ENCODE measurements at places on chromosomes 4 and X. TPM values are rescaled to one million over a fixed set of nuclear protein-coding genes. Genes with fewer than 3 reads are reported as not detected.

DNA sequence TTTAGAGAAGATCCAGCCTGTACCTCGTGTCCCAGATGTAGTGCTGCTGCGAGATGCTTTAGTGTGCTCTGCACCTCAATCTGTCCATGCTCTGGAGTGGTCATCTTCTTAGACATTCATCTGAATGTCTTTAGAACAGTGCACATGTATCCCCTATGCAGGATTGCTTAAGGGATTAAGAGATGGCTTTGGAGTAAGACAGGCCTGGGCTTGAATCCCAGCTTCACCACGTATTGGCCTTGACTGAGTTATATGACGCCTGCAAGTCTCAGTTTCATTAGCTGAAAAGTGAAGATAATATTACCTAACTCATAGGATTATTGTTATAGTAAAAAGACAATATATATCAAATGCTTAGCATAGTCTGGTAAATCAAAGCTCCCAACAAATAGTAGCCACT is 98.3 kb downstream of the NFKB1 start:
- no peak for DNase-seq

DNA sequence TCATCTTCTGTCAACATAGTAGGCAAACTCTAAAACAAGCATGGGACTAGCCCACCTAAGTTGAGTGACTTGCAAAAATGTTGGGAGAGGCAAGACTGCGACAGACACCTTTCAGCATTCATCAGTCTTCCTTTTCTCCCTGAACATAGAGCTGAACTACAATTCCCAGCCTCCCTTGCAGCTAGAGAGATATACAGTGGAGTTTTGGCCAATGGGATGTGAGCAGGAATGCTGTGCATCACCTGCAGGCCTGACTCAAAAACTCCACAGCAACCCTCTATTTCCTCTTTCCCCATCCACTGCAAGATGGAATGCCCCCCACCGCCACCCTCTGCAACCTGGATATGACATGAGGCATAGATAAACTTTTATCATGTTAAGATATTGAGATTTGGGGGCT is 66.5 kb downstream of the PDHA1 start:
- DNase-seq, result no peak

DNA sequence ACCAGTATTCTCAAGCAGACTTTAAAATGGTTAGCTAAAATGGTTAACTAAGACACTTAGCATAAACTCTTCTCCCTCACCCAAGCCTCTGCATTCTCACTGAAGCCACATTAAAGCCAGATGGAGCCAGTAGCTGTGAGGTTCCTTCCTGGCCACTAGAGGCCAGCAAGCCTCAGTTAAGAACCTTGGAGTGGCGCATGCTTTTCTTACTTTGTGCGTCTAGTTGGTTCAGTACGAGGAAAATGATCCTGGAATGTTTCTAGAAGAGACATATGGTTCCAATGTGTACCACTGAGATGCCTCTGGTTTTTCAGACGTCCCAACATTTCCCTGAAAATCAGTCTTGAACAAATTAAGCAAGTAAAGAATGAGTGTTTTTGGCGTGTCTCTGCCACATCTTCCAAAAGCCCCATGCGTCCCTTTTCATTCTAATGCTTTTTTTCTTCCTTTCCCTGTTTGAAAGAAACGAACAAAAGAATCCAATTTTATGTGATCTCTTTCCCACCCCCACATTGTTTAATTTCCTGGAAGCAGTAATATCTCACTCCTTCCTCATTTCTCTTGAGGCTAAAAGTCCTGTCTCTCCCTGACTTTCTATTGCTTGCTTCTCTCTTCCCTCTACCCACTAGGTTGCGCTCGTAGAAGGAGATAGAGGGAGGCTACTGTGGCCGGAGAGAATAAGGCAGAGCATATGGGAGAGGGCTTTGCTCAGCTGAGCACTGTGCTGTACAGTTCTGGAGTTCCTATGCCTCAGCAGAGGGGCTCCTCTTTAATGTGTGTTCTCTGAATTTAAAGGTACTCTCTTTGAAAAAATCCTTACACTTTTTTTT is 82.9 kb upstream of the TAB3 start:
- no peak for DNase-seq

- DNase-seq, result no peak
Measured at GRCh38 chr4:4568806-4569427, 27.1 kb upstream of the STX18 start.

DNA sequence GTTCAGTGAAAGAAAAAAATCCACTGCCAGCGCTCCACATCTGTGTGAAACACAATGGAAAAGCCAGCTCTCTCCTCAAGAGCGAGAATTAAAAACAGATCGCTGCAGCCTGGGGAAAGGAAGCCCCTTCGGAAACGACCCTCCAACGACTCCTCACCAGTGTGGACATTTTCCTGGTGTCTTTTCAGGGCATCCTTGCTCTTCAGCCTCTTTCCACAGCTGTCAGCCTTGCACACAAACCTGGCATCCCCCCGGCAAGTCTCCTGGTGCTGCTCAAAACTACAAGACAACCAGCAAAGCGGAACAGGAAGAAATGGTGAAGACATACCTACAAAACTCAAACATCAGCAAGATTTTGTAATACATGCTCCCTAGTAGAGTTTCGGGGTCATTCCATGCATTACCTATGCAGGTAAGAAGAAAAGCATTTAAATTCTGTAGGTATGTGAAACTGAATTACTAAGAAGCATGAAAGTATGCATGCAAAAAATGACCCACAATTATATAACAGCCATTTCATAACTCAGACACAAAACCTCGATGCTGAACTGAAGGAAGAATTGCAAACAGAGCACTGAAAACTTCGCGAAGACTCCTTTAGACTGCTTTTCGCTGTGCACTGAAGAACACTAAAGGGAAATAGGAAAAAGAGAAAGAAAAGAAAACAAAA is 106.1 kb downstream of the PRDM5 start:
- no peak for DNase-seq

- no peak for DNase-seq
Measured at GRCh38 chrX:31423609-31424189, 351.9 kb upstream of the FTHL17 start.

- no peak for DNase-seq
Measured at GRCh38 chr4:13921805-13922204, 294.3 kb upstream of the BOD1L1 start.

DNA sequence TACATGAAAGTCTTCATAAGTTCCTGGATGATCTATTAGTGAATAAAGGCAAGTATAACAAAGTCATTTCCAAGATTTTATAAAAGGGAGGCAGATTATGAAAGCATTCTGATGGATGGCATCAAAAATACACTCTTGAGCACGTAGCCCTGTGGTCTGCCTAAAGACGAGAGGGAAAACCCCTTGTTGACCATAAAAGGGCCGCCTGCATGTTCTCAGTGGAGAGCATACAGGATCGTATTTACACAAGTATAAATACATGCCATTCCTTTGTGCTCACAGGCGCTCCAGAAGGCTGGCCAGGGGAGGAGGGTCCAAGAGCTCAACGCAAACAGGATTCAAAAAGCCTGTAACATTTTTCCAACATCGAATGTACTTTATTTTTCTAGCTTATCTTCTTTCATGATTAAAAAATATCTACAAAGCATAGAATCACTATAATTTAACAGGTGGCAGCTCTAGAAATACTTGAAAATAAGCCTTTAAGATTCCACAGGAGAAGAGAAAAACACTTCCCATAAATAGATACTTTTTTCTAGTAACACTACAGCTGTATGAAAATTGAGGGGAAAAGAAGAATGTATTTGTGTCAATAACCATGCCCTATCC is 29.6 kb downstream of the PDGFC start:
- DNase-seq, result peak; percentile 83

DNA sequence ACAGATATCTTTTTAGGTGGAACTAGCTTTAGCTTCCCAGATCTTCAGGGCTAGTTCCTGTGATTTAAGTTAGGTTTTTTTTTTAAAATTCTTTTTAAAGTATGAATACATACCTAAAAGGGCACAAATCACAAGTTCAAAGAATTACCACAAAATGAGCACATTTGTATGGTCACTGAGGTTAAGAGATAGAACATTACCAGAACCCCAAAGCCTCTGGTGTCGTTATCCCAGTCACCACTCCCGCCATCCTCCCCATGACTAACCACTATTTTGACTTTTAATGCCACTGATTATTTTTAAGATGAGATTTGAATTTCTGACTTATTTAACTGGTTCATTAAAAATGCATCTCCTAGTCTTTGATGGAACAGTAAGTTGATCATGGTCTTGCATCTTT is 5.4 kb downstream of the PGK1 start:
- DNase-seq, result no peak

GRCh38 chr4:86441175-86441936 is 81.5 kb upstream of the MAPK10 start:
- DNase-seq, result no peak

DNA sequence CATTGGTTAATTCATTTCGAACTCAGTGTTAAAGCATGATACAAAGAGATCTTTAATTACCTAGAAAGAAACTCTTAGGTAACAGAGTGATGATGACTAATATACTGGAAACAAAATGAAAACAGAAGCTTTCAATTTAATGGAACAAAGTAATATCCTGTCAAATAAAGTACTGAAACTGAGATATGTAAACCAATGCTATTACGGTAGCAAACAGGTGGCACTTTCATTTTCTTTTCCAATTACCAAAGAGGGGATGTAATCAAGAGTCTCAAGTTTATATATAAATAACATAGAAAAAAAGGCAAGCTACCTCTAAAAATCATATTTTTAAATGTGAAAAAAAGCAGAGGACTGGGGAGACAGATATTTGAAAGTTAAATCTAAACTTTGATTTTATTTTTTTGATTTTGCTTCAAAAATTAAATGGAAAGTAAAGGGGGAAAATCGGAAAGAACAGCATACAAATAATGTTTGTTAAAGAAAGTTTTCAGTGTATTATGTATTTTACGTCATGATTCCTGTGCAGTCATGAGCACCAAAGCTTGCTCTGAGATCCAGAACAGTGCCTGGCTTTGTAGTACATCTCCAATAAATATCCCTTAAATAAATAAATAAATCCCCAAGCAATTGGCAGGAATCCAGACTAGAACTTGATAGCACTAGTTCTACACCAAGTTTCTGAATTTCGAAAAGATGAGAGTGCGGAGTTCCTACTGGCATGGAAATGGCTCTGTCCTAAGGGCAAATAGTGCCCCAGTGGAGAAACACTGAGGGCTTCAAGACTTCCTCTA is 25.0 kb upstream of the RAPGEF2 start:
- DNase-seq, result no peak

DNA sequence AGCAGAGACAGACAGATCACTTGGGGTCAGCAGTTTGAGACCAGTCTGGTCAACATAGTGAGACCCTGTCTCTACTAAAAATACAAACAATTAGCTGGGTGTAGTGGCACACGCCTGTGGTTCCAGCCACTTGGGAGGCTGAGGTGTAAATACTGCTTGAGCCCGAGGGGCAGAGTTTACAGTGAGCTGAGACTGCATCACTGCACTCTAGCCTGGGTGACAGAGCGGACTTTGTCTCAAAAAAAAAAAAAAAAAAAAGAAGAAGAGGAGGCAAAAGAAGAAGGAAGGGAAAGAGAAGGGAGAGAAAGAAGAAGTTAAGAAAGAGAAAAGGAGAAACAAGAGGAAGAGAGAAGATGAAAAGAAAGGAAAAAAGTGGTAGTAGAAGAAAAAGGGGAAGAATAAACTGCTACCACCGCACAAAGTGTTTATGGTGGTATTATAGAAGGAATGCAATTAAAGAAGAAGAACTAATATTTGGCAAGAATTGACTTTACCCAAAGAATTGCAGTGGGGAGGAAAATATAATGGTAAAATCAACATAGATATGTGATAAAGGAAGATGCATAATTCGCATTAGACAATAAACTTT is 19.6 kb upstream of the NSUN7 start:
- no peak for DNase-seq

GRCh38 chr4:144384408-144384807 is 243.9 kb upstream of the GYPA start:
- DNase-seq, result no peak

GRCh38 chr4:99205153-99205979 is 13.7 kb downstream of the ADH6 start:
- DNase-seq, result no peak

Gene VSIG1
- total RNA-seq, result 2.9 TPM

Gene EIF4E
- 6.0 TPM for total RNA-seq

Gene MAGEE1
- 4.5 TPM for total RNA-seq

Gene GPR173
- total RNA-seq, result 2.1 TPM

Gene NXF2
- not detected for total RNA-seq

Gene MTNR1A
- not detected for total RNA-seq

Gene SPANXA1
- total RNA-seq, result not detected

Gene GALNTL6
- total RNA-seq, result not detected

Gene ZNF711
- total RNA-seq, result 1.2 TPM

Gene CMC4
- total RNA-seq, result 11.9 TPM
